CD8-positive, alpha-beta memory T cell (primary cell): ENCODE measurements at places on chromosomes 5 and 9.

- DNase-seq: no peak
These were observed 118.7 kb downstream of the ZNF462 start for GRCh38 chr9:106981396-106982287.

GRCh38 chr9:130590305-130590704, 10.9 kb downstream of the FUBP3 start:
- DNase-seq: no peak

GRCh38 chr5:73028991-73029595, 73.3 kb downstream of the FCHO2 start:
- DNase-seq: no peak

- DNase-seq: no peak
These were observed 646.6 kb downstream of the PDE4D start for GRCh38 chr5:59246882-59247281.

DNA sequence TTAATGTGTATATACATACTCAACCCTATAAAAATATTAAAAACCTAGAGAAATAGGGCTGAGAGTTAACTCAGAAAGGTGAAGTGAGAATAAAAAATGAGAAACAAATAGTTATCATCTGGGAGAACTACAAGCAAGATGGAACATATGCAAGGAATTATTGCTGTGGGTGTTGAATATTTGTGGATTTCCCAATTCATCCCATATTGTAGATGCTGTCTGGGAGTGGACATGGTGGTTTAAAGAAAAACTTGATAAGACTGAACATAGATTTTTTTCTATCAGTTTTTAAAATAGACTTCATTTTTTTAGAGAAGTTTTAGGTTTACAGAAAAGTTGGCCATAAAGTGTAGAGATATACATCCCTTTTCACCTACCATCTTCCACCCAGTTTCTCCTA, 263.5 kb downstream of the SPATA31D1 start:
- DNase-seq: no peak

- DNase-seq: no peak
These were observed 13.8 kb downstream of the DNAH5 start for GRCh38 chr5:13930541-13931171.

GRCh38 chr9:749716-750115, 91.8 kb upstream of the DMRT1 start:
- DNase-seq: no peak

DNA sequence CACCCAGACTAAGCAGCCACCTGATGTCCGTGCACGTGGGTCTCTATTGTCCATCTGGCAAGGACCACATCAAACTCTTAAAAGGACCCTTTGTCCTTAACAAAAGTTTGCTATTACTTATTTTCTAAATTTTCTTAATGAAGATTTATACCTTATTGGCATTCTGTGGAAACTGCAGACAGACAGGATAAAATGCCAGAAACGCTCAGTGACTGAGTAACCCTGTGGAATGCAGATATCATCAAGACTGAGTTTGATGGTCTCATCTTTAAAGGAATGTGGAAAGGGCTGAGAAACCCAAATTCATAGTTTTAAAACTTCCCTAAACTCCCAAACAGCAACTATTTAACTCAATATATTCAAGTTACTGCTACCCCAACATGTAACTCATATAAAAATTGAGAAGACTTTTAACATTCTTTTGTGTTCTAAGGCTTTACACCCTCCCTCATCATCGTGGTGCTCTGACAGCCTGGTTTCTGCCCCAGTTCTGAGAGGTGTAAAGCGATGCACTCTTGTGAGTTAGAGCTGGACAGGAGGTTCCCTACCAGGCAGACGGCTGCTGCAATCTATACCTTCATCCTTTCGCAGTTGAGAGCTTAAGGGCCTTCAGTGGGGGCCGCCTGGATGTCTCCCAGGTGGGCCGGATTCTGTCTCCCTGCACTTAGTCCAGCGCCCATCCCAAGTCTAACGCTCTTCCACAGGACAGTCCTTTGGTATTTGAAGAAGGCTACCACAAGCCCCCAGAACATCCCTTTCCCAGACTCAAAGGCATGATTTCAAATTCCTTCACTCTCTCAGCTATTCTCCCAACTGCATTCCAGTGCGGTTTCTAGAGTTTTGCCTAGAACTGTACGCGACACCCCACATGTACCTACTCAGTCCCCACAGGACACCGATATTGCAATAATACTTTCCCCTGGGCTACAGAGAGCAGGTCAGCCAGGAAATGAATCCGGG, 68.9 kb downstream of the DAP start:
- no peak for DNase-seq

DNA sequence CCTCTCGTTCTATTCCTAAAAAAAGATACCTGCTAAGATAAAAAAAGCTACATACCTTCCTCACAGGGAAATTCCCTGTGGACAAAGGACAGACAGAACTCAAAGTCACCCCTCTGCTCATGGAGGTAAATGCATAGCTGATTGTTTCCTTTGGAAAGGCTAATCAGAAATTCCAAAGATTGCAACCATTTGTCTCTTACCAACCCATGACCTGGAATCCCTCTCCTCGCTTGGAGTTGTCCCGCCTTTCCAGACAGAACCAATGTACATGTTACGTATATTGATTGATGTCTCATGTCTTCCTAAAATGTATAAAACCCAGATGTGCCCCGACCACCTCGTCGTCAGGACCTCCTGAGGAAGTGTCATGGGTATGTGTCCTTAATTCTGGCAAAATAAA, 49.2 kb upstream of the LIFR start:
- no peak for DNase-seq

DNA sequence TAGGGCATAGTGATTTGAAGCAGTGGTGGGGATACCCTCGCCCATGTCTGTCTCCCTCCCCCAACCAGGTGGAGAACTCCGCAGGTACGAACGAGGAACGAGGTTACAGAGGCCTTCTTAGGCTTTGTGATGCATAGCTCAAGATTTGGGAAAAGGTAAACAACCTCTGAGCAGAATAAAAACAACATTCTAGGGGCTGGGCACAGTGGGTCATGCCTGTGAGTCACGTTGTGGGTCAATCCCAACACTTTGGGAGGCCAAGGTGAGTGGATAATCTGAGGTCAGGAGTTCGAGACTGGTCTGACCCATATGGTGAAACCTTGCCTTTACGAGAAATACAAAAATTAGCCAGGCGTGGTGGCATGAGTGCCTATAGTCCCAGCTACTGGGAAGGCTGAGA, 3.6 kb upstream of the LCP2 start:
- DNase-seq: no peak

GRCh38 chr5:142717582-142718215, 31.8 kb upstream of the FGF1 start:
- no peak for DNase-seq

GRCh38 chr5:133854554-133854953, 113.9 kb downstream of the C5orf15 start:
- no peak for DNase-seq

GRCh38 chr9:38276771-38277439, 115.6 kb upstream of the ALDH1B1 start:
- DNase-seq: no peak

- DNase-seq: no peak
These were observed 1296.8 kb upstream of the CDH6 start for GRCh38 chr5:29896646-29897045.

- DNase-seq: no peak
These were observed 77.4 kb downstream of the NREP start for GRCh38 chr5:111679611-111680010.

GRCh38 chr5:108360280-108360679, 21.6 kb downstream of the FBXL17 start:
- no peak for DNase-seq

DNA sequence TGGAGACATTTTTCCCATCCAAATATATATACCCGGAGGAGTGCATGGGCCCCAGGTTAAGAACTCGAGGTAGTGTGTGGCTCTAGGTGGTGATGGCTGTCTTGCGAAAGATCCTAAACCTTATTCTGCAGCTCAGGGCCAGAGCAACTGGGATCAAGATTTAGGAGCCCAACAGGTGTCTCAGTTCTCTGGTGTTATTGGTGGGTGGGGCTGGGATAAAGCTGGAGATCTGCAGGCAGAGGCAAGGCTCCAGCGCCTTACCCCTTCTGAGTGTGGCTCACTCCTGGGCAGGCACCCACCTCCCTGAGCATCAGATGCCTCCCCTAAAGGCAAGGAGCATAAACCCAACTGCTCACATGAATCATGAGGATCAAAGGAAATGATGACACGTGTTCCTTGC, 11.2 kb downstream of the UBE2QL1 start:
- no peak for DNase-seq

DNA sequence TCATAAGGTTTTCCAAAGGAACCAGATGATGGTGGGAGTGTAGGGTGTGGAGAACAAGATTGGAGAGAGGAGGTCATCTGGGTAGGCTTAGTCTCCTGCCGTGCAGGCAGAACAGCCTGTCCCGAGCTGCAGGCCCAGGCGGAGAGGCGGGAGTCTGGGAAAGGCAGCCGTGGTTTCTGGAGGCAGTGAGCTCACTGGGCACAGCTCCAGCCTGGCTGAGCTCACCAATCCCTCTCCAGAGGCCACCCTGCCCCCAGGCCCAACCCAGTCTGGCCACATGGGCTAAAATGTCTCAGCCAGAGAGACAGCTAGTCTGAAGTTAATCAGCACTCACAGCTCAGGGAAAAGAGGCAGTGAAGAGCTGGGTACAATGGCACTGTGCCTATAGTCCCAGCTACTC, 12.3 kb downstream of the P4HA2 start:
- no peak for DNase-seq

- no peak for DNase-seq
These were observed 37.0 kb downstream of the B4GALT1 start for GRCh38 chr9:33129886-33130881.

DNA sequence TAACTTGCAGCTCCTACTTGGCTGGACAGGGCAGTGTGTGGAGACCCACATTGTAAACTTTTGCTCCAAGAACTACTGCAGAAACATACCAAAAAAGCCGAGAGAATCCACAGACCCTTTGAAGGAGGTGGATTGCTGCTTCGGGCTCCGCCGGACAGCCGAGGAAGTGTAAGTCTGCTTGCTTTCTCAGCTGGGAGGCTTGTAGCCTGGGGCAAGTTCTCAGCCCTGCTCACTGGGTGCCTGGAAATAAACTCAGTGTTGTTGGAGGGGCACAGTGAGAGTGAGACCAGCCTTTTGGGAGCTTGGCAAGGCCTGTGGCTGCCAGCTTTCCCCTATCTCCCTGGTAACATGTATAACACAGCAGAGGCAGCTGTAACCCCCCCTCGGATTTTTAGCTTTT, 215.6 kb downstream of the SYK start:
- no peak for DNase-seq

- DNase-seq: no peak
These were observed 54.5 kb downstream of the STK10 start for GRCh38 chr5:172133359-172134029.

DNA sequence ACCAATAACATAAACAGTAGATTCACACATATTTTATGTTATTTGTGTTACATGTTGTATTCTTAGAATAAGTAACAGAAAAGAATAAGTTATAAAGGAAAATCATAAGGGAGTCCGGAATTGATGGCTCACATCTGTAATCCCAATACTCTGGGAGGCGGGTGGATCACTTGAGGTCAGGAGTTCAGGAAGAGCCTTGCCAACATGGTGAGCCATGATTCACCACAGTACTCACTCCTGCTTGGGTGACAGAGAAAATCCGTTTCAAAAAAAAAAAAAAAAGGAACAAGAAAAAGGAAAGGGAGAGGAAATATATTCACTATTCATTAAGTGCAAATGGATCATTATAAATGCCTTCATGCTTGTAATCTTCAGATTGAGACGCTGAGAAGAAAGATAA, 533.3 kb upstream of the CDH9 start:
- no peak for DNase-seq

- DNase-seq: no peak
These were observed 1953.9 kb upstream of the CDH6 start for GRCh38 chr5:29239606-29240005.

- no peak for DNase-seq
These were observed 48.4 kb upstream of the GNE start for GRCh38 chr9:36306471-36307306.

- peak; percentile 20 for DNase-seq
These were observed at the start of gene ZFP2 for GRCh38 chr5:178895615-178896571. ZFP2 (plus strand) TSS chr5:178895913; CDS start chr5:178931314, 35,401 bp downstream.

DNA sequence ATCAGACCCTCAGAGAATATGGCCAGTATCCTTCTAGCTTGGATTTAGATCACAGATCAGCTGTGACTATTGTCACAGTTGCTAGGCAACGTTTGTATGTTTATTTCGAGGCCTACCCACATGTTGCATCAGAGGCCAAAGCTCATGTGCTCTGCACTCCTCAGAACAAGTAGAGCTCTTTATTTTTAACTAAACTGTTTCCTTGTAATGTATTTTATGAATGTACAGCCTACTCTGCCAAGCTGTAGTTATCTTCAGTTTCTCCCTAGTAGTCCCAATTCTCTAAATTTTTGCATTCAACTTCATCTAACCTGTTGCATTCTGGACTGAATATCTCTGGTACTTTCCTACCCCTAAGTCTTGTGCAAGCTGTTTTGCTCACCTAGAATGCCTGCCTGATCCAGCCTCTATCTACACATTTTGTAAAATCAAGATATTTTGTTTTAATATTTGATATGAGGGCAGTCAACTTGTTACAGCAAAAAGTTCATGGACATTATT, 52.8 kb downstream of the CAST start:
- peak; percentile 35 for DNase-seq

- no peak for DNase-seq
These were observed 41.1 kb downstream of the ACTBL2 start for GRCh38 chr5:57441557-57441956.

DNA sequence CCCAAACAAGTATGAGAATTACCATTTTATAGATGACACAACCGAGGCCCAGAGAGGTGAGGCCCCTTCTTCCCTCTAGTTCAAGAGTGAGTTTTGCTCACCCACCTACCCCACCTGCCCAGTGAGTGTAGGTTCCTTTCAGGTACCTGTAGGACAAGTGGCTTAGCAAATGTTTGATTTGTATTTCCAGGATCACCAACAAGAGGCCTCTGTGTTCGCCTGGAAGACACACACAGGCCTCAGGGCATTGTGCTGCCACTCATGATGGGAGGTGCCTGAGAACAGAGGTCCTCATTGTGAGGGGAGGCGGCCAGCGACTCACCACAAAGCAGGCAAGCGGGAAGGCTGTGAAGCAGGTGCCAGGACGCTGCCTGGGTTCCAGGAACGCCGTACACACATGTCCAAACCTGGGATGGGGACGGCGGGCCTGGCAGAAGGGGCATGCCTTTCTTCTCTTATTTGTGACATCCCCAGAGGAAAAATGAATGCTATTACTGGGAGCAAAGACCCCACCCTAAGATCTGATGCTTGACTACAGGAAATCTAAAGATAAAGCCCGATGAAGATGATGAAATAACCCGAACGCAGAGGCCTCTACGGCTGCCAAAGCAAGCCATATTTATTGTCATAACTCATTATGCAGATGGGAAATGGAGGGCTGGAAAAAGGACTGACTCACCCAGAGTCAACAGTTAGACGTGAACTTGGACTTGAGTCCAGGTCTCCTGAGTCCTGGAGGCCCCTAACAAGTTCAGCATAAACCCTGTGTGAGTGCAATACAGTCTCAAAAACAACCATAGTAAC, 60.2 kb upstream of the SLC25A51 start:
- DNase-seq: no peak
